Calu3 (cell line): ENCODE measurements at places on chromosomes 5 and 9. TPM values are rescaled to one million over a fixed set of nuclear protein-coding genes. Genes with fewer than 3 reads are reported as not detected.
A peak's percentile ranks its signal among the peaks of the same experiment; 100 is the strongest.

Gene NUTM2G
- total RNA-seq: not detected in 2 replicates

Gene TEX48
- not detected in 2 replicates for total RNA-seq

Gene GBA2
- 62.4 and 62.7 TPM in 2 replicates for total RNA-seq

Gene UGT3A1
- total RNA-seq: not detected in 2 replicates

DNA sequence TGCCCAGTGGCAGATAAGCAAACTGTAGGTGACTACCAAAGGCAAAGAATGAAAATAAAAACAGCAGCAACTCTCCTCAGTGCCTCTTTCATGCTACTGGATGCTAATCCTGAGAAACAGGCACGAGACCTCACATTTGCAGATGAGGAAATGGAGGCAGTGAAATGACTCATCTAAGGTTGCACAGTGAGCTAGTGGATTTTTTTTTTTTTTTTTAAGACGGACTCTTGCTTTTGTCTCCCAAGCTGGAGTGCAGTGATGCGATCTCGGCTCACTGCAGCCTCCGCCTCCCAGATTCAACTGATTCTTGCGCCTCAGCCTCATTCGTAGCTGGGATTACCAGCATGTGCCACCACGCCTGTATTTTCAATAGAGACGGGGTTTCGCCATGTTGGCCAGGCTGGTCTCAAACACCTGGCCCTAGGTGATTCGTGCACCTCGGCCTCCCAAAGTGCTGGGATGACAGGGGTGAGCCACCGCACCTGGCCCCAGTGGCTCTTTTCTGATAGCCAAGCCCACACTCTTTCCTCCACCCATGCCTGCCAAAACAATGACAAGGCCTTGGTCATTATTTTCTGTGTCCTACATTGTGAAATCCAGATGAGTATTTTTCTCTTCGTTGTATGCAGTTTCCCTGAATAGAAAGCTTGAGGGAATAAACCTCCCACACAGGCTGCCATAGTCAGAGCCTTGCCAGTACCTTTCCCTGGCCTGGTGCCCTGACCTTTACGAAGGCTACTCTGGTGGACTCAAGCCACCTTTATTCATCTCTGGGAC lies 19.2 kb downstream of the DOCK2 start:
- no peaks in the 10 kb centered on the region for H3K36me3 ChIP-seq
- H3K27ac ChIP-seq: no peak overlapping the region
- peaks cover 15% of the 10 kb centered on the region for H3K27me3 ChIP-seq
- no peak overlapping the region for H3K4me3 ChIP-seq
- no peaks in the 10 kb centered on the region for H3K4me1 ChIP-seq

DNA sequence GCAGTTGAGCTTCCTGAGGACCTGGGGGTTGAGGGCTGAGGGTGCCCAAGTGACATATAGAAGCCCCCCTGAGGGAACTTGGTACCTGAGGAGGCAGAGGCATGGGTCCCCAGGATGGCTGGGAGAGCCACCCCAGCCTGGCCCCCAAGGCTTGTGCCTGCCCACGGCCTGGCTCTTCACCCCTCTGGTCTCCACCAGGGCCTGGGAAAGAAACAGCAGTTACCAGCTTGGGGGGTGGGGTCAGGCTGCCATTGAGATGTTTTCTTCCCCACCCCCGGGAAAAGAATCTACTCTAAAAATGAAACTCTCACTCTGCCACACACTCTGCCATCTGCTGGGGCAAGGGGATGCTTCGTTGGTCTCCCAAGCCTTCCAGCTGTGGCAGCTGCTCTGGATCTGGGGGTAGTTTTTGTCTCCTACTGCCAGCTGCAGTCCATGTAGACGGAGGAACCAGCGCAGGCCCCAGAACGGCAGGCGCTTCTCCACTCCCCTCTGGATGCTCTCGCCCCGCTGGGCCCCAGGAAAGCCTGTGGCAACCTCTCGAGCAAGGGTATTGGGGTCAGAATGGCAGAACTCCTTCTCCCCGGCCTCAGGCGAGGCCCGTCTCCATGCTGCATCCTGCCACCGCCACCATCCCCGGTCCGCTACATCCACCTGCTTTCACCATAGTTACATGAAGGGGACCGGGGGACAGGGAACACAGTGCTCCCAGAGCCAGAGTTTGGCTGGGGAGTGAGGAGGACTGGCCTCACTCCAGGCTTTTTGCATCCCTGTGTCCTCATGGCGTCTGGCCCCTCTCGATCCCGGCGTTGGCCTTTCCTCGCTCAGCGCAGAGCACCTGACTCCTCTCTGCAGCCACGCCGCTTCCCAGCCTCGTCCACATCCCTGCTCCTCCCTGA lies 123.5 kb downstream of the DAB2IP start:
- no peak overlapping the region for H3K4me3 ChIP-seq
- peak overlapping the region; percentile 8 for H3K27ac ChIP-seq

- peaks cover 18% of the 10 kb centered on the region for H3K27me3 ChIP-seq
- H3K36me3 ChIP-seq: no peaks in the 10 kb centered on the region
- H3K27ac ChIP-seq: no peak overlapping the region
- H3K4me3 ChIP-seq: no peak overlapping the region
- DNase-seq: no peak
- peaks cover 10% of the 10 kb centered on the region for H3K4me1 ChIP-seq
Observed at GRCh38 chr9:107034831-107035230, 171.9 kb downstream of the ZNF462 start.

- no peak overlapping the region for H3K27ac ChIP-seq
- H3K36me3 ChIP-seq: no peaks in the 10 kb centered on the region
- H3K27me3 ChIP-seq: no peaks in the 10 kb centered on the region
Observed at GRCh38 chr5:11918463-11919045, 14.3 kb upstream of the CTNND2 start.

GRCh38 chr5:122400341-122400740 lies 88.3 kb downstream of the SNCAIP start:
- H3K4me3 ChIP-seq: no peak overlapping the region
- no peaks in the 10 kb centered on the region for H3K27me3 ChIP-seq
- peaks cover 17% of the 10 kb centered on the region for H3K4me1 ChIP-seq
- peaks cover 4% of the 10 kb centered on the region for H3K36me3 ChIP-seq

- H3K4me1 ChIP-seq: no peaks in the 10 kb centered on the region
- no peak overlapping the region for H3K27ac ChIP-seq
- H3K4me3 ChIP-seq: no peak overlapping the region
- no peak for DNase-seq
- no peaks in the 10 kb centered on the region for H3K36me3 ChIP-seq
Observed at GRCh38 chr5:5080790-5081189, 59.3 kb upstream of the ADAMTS16 start.

GRCh38 chr9:136844761-136845464 lies 2.6 kb downstream of the AJM1 start:
- H3K27me3 ChIP-seq: no peaks in the 10 kb centered on the region
- H3K36me3 ChIP-seq: peaks cover 62% of the 10 kb centered on the region
- DNase-seq: no peak

DNA sequence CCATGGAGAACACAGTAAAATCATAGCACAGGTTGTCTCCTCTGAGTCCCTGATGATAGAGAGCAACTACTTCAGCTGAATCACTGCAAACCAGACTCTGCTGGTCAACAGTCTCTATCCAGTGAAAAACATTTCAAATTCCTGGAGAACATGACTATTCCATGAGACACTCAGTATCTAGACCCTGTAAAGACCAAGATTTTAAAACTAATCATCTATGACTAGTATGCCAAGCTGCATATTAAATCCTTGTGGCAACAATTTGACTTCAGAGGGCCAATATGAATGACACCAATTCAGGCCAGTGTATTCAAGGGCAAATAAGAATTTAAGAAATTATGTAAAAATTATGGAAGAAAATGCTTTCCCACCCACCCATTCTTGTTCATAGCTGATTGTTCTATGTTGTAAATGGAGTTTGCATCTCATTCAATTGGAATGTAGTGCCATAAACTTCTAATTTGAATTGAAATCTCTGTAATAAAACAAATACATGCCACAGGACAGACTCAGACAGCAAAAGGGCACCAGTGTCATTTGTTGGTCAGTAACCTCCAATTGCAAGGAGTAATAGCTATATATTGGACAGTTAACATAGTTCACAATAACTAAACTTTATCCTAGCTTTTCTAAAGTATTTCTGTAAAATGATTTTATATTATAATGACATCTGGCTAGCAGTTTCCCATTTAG lies 80.1 kb upstream of the LPAR1 start:
- H3K4me1 ChIP-seq: no peaks in the 10 kb centered on the region
- H3K4me3 ChIP-seq: no peak overlapping the region
- no peaks in the 10 kb centered on the region for H3K36me3 ChIP-seq
- H3K27ac ChIP-seq: no peak overlapping the region

DNA sequence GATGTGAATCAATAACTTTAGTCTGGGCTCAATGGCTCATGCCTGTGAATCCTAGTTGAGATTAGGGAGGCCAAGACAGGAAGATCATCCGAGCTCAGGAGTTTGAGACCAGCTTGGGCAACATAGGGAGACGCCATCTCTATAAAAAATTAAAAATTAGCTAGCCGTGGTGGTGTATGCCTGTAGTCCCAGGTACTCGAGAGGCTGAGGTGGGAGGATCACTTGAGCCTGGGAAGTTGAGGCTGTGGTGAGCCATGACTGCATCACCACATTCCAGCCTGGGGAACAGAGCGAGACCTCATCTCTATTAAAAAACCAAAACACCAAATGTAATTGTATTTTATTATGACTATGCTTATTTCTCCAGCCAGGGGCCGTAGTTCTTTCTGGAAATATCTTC lies 69.6 kb upstream of the NR5A1 start:
- no peaks in the 10 kb centered on the region for H3K4me1 ChIP-seq
- no peaks in the 10 kb centered on the region for H3K27me3 ChIP-seq
- H3K27ac ChIP-seq: no peak overlapping the region
- H3K4me3 ChIP-seq: no peak overlapping the region
- DNase-seq: no peak

DNA sequence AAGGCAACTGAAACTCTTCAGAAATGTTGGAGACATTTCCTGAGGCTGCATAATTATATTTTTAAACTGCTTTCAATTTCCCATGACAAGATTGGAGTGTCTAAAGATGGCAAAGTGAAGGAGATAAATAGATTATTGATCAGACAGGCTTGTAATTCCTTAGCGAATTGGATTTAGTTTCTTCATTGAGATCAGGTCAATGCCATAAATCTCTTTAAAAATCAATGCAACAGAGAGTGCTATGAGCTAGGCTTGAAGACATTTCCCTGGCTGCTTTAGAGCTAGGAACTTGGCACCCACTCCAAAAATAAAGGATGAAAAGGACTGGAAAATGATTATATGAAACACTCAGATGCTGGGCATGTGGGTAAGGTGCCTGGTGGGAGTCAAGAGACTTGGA lies 828.4 kb downstream of the TLR4 start:
- no peak for DNase-seq
- no peaks in the 10 kb centered on the region for H3K36me3 ChIP-seq
- no peak overlapping the region for H3K4me3 ChIP-seq
- no peaks in the 10 kb centered on the region for H3K27me3 ChIP-seq
- no peaks in the 10 kb centered on the region for H3K4me1 ChIP-seq

GRCh38 chr9:112905084-112905483 lies 14.4 kb upstream of the SLC46A2 start:
- peaks cover 30% of the 10 kb centered on the region for H3K27me3 ChIP-seq
- H3K36me3 ChIP-seq: no peaks in the 10 kb centered on the region
- no peak overlapping the region for H3K4me3 ChIP-seq
- no peak for DNase-seq
- peaks cover 11% of the 10 kb centered on the region for H3K4me1 ChIP-seq

GRCh38 chr9:78122631-78123030 lies 91.0 kb upstream of the GNAQ start:
- peak; percentile 1 for DNase-seq
- no peaks in the 10 kb centered on the region for H3K36me3 ChIP-seq
- peaks cover 20% of the 10 kb centered on the region for H3K27me3 ChIP-seq
- no peaks in the 10 kb centered on the region for H3K4me1 ChIP-seq

DNA sequence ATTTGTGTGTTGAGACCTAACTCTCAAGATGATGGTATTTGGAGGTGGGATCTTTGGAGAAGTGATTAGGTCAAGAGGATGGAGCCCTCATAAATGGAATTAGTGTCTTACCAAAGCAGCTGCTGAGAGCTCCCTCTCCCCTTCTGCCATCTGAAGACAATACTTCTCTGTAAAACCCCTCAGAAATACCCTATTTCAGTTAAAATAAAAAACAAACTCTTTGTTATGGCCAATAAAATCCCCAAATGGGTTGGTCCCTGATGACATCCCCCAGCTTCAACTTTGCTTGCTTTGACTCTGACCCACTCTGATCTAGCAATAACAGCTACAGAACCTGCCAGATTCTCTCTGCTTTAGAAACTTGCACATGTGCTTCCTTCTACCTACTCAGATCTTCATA lies 100.9 kb downstream of the SNCAIP start:
- peaks cover 34% of the 10 kb centered on the region for H3K27me3 ChIP-seq
- peaks cover 4% of the 10 kb centered on the region for H3K36me3 ChIP-seq
- peaks cover 5% of the 10 kb centered on the region for H3K4me1 ChIP-seq
- no peak overlapping the region for H3K27ac ChIP-seq
- no peak overlapping the region for H3K4me3 ChIP-seq

DNA sequence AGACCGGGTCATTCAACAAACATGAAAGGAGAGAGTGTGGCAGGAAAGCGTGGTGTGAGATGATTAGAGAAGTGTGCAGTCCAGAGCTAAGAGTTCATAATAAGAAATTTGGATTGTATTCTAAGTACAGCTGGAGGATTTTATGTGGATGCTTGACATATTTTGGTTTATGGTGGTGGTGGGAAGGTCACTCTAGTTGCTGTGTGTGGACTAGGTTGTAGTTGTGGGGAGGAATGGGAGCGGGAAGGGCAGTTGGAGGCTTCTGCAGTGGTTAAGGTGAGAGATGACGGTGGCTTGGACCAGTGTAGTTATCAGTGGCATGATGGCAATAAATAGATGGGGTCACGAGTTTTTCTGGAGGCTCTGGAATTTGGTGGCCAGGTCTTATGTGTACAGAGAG lies 45.7 kb upstream of the GPR151 start:
- DNase-seq: no peak
- H3K36me3 ChIP-seq: no peaks in the 10 kb centered on the region
- H3K27me3 ChIP-seq: no peaks in the 10 kb centered on the region
